Kidney tubule cell (primary cell): ENCODE measurements at places on chromosomes 2 and 18.

- DNase-seq, result peak; percentile 96
These were observed 57.8 kb downstream of the RBKS start for GRCh38 chr2:27832396-27832795.

DNA sequence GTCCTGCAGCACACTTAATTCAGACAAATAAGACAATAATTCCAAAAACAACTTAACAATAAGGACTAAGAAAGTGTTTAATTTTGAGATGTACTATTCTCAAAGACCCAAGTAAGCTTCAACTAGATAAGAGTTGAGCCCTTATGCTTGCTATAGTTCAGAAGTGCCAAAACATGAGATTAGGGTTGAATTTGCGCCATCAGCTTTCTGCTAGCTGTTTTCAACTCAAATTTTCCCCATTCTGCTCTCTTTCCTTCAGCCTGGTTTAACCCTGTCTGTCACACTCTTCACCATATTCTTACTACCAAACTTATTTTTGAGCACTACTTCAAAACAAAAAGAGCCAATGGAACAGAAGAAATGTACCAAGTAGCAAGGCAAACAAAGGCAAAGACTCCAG, 4.1 kb downstream of the NFE2L2 start:
- DNase-seq, result no peak

DNA sequence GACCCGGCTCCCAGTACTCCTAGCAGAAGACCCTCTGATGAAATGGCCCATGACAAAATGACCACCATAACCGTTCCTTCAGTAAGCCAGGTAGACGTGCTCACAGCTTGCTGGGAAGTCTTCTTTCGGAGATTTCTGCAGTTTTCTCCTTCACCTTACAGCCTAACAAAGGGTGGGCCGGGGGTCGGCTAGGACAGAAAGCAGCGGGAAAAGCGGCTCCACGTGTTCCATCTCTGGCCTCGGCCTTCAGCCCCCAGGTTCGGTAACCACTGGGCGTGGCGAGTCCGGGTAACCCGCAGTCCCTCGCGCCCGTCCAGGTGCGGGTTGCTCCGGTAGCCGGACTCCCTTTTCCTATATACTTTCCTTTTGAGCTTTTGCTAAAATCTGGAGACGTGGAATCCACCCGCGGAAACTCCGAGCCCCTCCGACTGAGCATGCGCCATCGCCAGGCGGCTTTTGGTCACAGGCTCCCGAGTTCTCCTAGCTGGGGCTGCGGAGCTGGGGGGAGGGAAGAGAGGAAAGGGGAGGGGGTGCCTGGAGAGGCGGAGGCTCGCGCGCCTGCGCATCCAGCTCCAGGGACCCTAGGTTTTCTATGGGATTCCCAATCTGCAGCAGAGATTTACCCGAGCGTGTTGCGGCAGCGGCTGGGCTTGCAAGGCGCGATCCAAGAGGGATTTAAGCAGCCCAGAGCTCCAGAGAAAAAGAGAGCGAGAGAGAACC, at the start of gene VSNL1:
Gene VSNL1 (plus strand): TSS at position 604 of the 720 bp plus-strand sequence. CDS start 51,379 bp downstream, outside the sequence.
- DNase-seq, result peak; percentile 80

- no peak for DNase-seq
These were observed 1.1 kb upstream of the KCNIP3 start for GRCh38 chr2:95296011-95296410.

DNA sequence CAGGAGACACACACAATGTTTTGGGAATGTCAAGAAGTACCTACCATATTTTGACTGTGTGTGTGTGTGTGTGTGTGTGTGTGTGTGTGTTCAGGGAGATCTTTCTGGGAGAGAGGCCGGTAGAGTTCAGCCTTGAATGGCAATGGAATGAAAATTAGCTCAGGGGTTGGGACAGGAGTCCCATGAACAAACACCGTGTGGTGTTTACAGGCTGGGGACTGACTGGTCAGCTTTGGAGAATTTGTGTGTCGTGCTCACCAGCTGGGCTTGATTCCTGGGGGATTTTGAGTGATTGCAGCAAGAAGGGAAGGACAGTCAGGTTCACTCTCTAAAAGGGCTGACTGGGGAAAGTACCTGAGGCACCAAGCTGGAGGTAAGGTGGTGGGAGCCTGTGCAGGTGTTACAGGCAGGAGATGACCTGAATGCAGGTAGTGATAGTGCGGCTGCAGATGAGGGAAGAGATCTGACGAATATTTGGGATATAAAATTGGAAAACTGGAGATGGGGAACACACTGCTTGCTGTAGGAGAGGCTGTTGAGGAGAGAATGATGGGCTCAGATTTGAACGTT, 2.5 kb upstream of the ADNP2 start:
- DNase-seq, result peak; percentile 30

DNA sequence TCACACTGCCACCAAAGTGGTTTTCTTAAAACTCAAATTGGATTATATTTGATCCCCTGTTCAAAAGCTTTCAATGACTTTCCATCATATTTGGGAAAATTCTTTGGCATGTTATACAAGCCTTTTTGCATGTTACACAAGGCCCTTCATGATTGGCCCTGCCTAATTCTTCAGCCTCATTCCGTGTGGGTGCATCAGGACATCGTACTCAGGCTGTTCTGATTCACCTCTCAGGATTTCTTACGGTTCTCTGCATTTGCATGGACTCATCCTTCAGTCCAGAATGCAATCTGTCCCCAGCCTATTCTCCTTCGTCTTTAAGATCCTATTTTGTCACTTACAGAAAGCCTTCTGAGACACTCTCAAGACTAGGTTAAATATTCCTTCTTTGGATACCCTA, 107.8 kb downstream of the LYPD1 start:
- DNase-seq, result peak; percentile 64

DNA sequence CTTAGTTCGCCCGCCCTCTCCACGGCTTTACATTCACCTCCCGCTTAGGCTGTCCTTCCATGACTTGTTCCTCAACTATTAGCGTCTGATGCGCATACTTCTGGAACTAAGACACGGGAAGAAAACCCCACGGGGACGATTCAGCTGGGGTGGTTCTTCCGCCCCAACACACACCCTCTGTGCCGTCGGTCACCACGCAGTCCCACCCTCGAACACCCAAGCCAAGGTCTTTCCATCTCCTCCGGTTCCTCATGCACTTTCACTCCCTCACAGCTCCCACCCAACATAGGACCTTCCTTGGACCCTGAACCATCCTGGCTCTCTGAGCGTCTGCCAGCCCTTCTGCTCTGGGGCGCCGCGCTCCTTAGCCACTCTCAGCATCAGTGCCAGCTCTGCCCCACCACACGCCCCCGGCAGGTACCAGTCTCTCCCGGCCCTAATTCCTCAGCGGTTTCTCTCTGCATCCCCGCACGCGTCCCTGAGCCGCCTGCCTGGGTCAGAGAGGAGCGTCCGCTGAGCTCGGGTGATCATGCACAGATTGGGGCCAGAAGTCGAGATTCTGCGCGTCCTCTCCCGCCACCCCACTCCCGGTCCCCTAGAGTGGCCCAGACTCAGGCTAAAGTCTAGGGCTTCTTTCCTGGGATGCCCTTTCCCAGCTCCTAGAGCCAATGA, 522 bp upstream of the SRD5A2 start:
- DNase-seq, result no peak

GRCh38 chr2:144512891-144513351, 7.0 kb downstream of the ZEB2 start:
- no peak for DNase-seq

GRCh38 chr2:45223531-45223930, 214.3 kb upstream of the SIX2 start:
- DNase-seq, result no peak

DNA sequence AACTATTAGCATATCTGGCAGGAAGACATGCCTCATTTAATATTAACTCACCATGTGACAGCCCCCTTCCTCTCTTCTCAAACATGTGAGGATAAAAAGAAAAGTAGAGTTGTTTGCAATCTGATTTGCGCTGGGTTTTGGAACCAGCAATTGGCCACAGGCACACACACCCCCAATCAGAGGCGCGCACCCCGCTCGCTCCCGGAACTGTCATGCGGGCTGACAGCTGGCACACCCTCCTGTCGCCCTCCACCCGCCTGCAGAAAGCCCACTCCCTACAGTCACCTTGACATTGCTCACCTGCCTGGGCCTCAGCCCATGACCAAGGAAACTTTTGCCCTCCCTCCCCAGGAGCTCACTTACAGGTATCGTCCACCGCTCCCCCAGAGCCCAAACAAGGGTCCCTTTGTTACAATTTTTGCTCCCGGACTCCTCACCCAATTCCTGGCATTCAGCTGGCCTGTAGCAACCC, 1.1 kb downstream of the COBLL1 start:
- DNase-seq, result peak; percentile 70

- no peak for DNase-seq
These were observed 14.1 kb upstream of the GPC1 start for GRCh38 chr2:240421381-240421780.

GRCh38 chr2:81078631-81079030, 774.1 kb upstream of the LRRTM1 start:
- no peak for DNase-seq

DNA sequence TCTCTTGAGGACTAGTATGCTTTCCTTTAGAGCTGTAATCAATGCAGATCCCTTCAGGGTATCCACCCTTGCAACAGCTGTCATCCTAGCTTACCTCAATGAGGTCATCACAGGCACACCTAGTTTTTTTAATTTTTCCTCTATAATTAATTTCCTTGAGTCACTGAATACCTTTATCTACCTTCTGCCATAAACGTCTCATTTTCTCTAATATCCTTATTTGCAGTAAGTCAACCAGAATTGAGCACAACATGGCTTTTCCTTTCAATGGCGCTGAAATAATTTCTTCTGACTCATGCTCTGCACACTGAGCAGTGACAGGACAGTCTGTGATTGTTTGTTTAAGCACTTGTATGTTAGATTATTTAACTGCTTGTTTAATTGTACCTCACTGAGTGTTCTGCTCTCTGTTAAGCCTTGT, 49.4 kb downstream of the ETAA1 start:
- peak; percentile 66 for DNase-seq

- DNase-seq, result no peak
These were observed 199.1 kb upstream of the CCDC150 start for GRCh38 chr2:196440413-196440812.

- DNase-seq, result no peak
These were observed 329.4 kb downstream of the AGPS start for GRCh38 chr2:177721818-177722567.
